ENCODE measurements at places on chromosomes 12 and 14.

DNA sequence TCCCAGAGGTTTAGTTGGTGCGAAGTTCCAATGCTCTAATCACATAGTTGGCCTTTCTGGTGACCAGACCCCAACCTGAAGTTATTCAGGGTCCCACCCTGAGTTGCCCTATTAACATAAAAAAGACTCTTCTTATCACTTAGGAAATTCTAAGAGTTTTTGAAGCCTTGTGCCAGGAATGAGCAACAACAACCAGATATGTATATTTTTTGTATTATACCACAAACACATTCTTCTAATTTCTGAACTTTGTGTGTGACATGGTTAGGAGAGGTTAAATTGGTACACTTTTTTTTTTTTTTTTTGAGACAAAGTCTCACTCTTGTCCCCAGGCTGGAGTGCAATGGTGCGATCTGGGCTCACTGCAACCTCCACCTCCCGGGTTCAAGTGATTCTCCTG, 320.4 kb upstream of the PDE3A start:
- DNase-seq = no peak

DNA sequence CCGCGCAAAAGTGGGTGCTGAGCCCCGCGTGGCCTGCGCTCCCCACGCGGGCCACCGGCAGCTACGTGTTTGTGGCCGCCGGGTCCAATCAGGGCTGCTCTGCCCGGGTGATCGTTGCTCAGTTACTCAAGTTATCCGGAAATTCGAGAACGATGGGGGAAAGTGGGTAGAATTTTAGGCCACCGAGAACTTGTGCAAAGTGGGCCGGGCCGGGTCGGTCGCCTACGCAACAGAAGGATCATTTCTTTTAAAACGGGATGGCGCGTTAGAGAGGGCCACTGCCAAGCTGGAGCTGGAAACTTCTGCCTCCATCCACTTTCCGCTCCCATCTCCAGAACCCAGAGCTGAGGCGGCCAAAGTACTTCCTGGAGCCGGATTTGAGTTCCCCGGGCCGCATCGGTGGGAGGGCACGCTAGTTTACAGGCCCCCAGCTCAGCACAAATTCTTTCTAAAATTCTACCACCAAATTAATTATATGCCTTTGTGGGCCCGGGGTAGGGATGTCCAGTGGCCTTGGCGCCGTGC, 3.5 kb downstream of the RFX4 start:
- no peak for DNase-seq

DNA sequence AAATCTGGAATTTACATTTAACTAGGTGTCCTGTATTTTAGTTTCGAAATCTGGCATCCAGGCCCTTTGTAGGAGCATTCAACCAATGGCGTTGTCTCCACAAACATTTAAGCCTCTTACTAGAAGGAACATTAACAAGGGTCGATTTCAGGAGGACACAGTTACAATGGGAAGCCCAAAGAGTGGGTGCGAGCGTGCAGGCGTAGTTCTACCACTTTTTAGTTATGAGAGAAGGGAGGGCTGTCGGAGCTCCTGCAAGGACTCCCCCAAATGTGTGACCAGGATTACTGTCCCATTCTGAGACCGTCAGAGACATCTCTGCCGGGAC, 365 bp upstream of the ABHD4 start:
- DNase-seq = no peak

DNA sequence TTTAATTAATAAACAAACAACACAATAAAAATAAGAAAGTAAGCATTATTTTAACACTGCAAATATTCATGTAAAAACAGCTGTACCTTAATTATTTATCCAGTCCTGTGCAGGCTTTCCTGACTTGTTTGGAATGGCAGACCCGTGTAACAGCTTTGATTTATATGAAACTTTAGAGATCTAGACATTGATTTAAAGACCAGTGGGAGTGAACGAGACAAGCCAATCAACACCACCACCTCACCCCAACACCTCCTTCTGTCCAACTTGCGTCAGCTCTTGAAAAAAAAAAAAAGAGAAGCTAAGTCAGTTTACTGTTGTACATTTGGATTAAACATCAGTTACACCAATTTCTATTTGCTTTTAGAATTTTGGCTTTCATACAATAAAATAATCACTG, 22.3 kb downstream of the SLC38A4 start:
- no peak for DNase-seq

DNA sequence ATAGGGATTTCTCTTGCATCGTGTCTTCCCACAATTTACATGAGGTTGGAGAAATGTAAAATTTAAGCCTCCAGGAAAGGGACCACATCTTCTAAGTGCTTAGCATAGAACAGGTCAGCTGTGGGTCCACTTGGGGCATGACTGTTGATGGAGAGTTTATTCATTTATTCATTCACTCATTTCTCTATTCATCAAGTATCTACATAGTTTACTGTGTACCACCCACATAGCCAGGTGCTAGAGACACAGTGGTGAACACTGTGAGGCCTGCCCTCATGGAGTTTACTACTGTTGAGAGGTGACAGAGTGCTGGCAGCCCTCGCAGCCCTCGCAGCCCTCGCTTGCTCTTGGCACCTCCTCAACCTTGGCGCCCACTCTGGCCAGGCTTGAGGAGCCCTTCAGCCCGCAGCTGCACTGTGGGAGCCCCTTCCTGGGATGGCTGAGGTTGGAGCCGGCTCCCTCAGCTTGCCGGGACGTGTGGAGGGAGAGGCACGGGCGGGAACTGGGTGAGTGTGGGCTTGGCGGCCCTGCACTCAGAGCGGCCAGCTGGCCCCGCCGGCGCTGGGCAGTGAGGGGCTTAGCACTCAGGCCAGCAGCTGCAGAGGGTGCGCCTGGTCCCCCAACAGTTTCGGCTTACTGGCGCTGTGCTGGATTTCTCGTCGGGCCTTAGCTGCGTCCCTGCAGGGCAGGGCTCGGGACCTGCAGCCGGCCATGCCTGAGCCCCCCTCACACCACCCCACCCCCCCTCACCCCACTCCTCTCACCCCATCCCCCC, 1.7 kb upstream of the JPH4 start:
- DNase-seq = no peak

DNA sequence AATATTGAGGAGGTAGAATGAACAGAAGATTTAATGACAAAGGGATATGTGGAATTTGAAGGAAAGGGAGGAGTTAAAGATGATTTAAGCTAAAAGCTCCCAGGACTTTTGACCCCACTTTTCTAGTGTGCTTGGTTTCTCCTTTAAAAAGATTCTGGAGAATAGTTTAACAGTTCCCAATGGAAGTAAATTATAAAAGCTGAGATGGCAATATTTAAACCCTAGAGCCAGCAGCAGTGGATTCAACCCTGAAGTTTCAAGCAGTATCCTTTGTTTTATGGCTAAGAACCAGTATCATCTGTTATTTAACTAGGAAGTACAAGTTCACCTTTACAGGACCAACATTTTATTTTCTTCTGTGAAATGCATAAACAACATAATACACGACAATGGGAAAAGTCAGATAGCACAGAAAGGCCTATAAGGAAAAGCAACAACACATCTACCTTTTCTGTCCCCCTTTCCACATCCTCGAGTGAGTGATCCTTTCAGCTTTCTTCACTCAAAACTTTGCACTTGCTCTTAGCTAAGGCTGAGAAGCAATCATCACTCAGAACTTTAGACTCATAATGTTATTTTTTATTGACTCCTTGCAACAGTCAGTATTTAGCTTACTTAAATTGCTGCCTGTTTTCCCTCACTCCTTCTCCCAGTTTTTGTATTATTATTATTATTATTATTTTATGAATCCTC, 264.5 kb downstream of the FBXL14 start:
- DNase-seq = no peak

DNA sequence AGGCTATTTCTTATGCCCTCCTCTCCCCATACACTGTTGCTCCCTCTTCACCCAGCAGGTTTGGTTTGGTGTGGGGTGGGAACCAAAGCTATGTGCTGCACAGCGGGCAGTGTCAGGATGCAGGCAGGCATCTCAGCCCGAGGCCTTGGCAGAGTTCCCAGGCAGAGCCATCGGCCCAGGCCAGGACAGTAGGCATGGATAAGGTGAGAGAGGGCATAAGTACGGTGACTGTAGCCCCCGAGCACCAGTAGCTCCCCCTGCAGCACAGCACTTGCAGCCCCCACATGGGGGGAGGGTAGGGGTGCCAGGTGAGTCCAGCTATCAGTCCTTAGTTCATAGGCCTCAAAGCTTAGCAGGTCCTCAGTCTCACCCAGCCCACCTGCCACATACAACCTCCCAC, 7.2 kb downstream of the KLHL33 start:
- no peak for DNase-seq

- no peak for DNase-seq
Observed at GRCh38 chr14:24376448-24377070, 8.6 kb downstream of the NFATC4 start.

All from Calu3 (cell line).